Urinary bladder (tissue), 4 donors: ENCODE measurements at places on chromosomes 3 and 15.

- DNase-seq: no peak
Measured at GRCh38 chr3:84442533-84442932, 516.3 kb upstream of the CADM2 start.

DNA sequence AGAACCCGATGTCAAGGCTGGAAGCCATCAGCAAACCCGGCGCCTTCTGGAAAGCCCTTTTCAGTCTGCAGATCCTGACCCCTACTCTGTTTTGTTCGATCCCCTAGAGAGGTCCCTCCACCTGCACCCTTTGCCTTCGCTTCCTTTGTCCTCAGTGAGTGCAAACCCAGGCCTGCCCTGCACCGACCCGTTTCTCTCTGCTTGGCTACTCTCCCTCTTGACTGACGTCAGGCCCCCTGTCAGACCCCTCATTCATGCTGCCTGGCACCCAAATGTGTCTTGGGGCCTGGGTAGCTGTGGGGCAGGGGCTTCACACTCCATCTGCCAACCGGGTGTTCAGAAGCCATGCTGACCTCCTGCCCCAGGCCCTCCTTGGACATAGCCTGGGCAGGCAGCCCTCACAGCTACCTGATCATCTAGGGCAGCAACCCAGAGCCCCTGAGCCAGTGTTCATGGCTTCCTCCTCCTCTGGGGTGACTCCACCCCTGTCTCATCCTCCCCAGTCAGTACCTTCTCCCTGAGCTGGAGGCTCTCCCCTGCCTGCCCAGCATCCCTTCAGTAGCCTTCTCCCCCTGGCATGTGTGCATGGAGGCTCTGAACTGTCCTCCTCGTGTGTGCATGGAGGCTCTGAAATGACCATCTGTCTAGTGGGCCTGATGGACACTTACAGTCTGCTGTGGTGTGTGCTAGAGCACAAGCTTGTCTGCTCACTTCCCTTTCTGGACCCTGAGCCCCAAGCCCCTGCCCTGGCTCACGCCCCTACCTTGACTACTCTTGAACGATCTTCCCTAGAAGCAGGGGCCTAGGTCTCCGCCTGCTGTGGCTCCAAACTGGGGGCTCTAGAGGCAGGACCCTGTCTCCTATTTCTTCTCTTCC lies 69.4 kb downstream of the EXOG start:
- DNase-seq: no peak

DNA sequence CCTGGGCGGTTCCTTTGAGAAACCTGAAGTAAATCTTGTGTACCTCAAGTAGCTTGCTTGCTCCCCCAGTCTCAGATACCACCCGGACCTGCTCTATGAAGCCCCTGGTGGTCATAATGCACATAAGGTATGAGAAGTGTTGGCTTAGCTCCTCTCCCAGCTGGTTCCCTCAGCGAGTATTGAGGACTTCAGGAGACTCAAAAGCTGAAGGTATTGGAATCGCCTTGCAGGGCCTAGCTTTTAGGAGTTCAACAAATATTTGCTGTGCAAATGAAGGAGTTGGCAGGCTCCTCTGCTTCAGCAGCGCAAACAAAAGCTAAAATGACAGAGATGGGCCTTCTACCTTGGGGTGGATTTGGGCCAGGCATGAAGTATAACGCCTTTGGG lies 1.7 kb downstream of the CMTM8 start:
- DNase-seq: no peak

- DNase-seq: no peak
Measured at GRCh38 chr3:144626835-144627234, 655.2 kb downstream of the DIPK2A start.

GRCh38 chr3:69448877-69449276 lies 63.0 kb upstream of the FRMD4B start:
- DNase-seq: no peak

GRCh38 chr15:78055919-78056713 lies 21.4 kb downstream of the TBC1D2B start:
- no peak for DNase-seq

DNA sequence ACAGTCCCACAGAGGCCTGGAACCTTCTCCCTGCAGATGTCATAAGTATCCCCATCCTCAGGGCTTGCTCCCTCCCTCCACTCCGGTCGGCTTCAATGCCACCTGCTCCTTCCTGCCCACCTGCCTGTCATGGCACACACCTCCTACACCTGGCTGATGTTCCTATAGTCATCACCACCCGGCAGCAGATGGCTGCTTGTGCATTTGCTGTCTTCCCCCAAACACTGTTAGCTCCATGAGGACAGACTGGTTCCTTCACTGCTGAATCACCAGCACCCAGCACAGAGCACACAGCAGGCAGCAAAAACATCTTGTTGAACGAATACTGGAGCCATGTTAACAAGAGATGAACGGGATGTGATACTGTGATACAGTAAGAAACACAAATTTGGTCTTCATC lies 14.8 kb downstream of the TARS3 start:
- no peak for DNase-seq

- DNase-seq: no peak
Measured at GRCh38 chr3:22263042-22263441, 512.0 kb upstream of the ZNF385D start.
